Cortex of kidney (tissue), 1 donor: ENCODE measurements at places on chromosomes 5 and 9.

- no peak for DNase-seq
These were observed 186.5 kb downstream of the CHSY3 start for GRCh38 chr5:130090569-130091270.

GRCh38 chr9:99485459-99485858, 263.4 kb downstream of the SEC61B start:
- DNase-seq, result no peak

DNA sequence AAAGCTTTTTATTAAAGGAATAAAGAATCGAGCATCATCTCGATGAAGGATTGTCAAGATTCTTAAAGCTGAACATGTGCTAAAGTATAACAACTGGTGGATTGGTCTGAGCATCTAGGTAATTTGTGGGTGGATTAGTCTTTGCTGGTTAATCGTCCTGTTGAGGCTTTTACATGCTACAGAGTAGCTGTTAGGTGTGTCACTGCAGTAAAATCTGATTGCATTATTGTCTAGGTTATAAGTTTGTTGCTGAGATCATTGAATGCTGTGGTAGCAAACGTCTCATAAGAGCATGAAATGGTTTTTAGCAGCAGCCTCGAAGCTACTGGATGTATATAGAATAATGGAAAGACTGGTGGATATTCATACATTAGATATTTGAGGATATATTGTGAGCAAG, 7.2 kb downstream of the FBXO38 start:
- no peak for DNase-seq

- no peak for DNase-seq
These were observed 10.7 kb downstream of the MARCHF6 start for GRCh38 chr5:10364186-10364689.

GRCh38 chr5:3116366-3116765, 364.9 kb upstream of the IRX2 start:
- no peak for DNase-seq

- no peak for DNase-seq
These were observed 179.6 kb upstream of the GLRA1 start for GRCh38 chr5:152104211-152104610.

- no peak for DNase-seq
These were observed 18.9 kb upstream of the RASEF start for GRCh38 chr9:83081846-83082245.

DNA sequence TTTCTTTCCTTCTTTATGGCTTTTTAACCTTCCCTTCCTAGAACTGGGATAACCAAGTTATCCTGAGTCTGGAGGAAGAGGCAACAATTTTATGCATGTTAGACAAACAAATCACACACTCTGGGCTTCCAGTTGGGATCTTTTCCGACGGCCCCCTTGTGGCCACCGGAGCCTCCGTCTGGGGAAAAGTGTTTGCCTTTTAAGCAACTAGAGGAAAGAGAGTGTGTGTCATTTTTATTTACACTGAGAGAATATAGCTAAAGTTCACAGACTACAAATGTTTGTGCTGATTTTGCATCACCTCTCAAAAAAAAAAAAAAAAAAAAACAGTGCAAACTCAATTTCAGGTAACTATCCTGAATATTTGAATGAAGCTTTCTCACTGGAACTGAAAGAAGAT, 126.2 kb downstream of the SEMA6A start:
- no peak for DNase-seq

- no peak for DNase-seq
These were observed 15.7 kb downstream of the IL4 start for GRCh38 chr5:132689513-132689912.

- no peak for DNase-seq
These were observed 473.5 kb downstream of the MAT2B start for GRCh38 chr5:163978897-163979296.

DNA sequence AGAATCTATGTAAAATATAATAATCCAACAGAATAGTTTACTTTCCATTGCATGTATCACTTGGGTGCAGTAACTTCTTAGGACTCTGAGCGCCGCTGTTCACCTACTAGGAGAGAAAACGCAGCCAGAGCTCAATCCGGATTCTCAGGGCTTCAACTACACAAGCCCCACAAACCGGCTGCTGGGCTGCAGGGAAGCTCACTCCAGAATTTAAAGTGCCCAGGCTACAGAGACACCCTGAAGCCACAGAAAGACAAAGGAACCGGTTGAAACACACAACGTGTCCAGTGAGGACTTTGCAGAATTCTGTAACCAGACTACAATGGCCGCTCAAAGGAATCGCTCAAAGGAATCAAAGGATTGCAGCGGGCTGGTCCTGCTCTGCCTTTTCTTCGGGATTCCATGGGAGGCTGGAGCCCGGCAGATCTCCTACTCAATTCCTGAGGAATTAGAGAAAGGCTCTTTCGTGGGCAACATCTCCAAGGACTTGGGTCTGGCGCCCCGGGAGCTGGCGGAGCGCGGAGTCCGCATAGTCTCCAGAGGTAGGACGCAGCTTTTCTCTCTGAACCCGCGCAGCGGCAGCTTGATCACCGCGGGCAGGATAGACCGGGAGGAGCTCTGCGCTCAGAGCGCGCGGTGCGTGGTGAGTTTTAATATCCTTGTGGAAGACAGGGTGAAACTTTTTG, at the start of gene PCDHGA10:
PCDHGA10 (plus strand) TSS at position 134 of the 686 bp plus-strand sequence; CDS start at position 323, 189 bp downstream.
- DNase-seq, result no peak

DNA sequence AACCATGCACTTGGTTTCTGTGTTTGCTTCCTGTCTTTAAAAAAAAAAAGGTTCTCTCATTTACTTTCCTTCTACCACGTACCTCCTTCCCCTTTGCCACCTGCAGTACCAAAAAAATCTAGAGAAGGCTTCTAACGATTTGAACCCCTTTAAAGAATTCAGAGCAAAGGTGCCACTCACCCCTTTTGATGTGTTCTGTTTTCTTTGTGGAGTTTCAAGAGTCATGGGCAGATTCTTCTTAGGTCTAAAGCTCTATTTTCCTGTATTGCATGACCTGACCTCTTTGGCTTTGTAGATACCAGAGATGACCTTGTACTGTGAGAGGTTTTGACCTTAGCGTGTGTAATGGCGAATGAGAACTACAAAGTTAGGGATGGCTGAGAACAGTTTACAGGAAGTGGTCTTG, 29.0 kb downstream of the TXNDC8 start:
- no peak for DNase-seq

DNA sequence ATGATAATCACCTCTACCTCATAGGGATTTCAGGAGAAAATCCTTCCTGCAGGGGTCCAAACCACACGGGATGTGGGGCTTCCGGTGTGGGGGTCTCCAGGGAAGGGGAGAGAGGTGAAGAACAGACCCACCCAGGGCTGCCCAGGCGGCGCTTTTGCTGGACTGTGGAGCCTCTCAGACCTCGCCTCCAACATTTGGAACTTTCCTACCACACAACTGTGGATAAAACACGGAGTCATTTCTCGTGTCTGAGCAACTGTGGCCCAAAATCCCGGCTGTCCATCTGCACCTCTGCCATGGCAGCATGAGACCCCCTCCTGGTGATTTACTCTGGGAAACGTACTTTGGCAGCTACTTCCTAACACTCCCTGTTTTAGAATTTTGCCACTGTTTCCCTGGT, 307.8 kb upstream of the IRX4 start:
- no peak for DNase-seq

DNA sequence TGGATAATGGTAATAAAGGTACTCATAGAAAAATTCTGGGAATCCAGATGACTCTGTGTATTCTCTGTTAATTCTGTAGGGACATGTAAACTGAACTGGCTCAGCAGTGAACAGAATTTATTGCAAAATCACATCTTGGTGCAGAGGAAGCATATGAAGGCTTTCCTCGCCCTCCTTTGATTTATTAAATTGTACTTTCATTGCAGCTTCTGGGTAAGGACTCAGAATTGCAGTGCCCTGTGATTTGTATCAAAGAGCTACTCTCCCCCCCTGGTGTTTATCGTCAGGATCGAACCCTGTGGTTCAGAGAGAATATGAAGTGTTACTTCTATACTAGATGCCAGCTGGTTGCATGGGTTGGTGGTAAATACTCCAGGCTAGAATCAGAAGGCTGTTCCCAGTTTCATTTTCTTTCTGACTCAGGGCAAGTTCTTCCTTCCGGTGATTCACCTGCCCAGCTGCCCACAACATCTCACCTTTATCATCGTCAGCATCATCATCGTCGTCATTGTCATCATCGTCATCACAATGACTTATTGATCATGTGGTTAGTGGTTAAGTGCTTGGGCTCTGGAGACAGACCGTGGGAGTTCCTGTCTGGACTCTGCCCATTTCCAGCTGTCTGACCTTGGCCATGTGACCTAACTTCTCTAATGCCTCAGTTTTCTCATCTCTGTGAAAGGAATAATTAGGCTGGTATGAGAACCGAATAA, 238.8 kb downstream of the ARHGAP26 start:
- no peak for DNase-seq

GRCh38 chr5:92119110-92119509, 736.0 kb upstream of the ARRDC3 start:
- DNase-seq, result no peak

DNA sequence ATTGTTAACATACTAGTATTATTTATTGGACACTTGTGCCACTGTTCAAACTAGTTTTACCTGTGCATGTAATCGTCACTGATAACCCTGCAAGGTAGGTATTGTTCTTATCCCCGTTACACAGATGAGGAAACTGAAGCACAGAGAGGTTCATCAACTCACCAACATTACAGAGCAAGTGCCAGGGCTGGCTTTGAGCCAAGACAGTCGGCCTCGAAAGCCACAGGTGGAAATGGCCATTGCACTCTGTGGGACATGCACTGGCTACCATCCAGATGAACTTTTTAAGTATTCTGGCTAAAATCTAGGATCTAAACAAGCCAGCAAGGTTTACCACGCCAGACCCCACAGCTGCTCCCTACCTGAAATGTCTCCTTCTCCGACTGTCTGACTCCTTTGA, 57.9 kb downstream of the TEX10 start:
- DNase-seq, result no peak
